Right ventricle myocardium superior (tissue), 1 donor: ENCODE measurements at places on chromosomes 7 and 10.

DNA sequence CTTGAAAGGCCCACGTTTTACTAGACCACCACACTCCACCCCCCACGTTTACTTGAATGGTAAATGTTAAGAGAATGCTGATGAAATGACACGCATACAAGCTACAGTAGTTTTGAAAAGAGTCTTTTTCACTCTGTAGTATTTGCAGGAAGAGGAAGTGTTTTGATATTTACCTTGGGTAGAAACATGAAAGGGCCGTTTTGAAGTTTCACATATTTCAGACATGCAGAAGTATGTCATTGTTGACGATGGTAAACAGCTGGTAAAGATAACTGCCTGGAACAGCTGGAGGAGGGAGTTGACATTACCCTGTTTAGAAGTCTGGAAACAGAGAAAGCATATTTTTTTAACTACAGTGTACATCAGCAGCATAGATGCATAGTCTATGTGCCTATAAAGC is 160.7 kb downstream of the NXPH1 start:
- no peak for DNase-seq

DNA sequence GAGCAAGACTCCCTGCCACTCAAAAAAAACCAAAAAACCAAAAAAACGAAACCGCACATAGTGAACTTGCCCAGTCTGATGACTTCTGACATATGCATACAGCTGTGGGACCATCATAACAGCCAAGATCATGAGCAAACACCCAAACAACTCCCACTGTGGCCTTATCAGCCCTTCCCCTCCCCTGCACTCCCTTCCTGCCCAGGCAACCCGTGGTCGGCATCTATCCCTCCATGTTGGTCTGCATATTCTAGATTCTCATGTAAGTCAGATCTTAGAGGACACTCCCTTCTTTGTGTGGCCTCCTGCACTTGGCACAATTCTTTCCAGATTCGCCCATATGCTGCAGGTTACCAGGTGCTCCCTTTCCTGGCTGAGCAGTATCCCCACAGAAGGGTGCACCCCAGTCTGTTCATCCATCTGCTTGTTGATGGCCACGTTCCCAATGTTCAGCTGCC is 72.8 kb downstream of the GNA12 start:
- DNase-seq = no peak

- DNase-seq = peak; percentile 34
Measured at GRCh38 chr7:108629651-108630400, 60.2 kb downstream of the DNAJB9 start.

DNA sequence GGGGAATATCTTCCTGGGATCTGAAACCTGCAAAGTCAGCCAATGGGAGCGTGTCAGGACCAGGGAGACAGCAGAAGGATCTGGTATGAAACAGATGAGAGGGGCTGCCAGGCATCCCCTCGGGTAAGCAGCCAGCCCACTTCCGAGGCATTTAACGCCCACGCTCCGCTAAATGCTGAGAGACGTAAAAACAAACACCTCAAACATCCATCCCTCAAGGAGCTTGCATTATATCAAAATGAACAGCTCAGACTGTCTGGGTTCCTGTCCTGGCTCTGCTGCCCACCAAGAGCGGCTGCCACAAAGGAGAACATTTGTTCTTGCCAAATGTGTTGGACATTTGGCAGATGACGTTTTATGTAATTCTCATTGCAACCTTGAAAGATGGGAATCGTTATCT is 7.0 kb upstream of the SERPINE1 start:
- DNase-seq = no peak

- no peak for DNase-seq
Measured at GRCh38 chr10:71453186-71453585, 56.5 kb downstream of the CDH23 start.

GRCh38 chr10:103120977-103121735 is 71.9 kb downstream of the NT5C2 start:
- DNase-seq = no peak

GRCh38 chr7:15764851-15765382 is 78.4 kb upstream of the MEOX2 start:
- peak; percentile 46 for DNase-seq

- DNase-seq = no peak
Measured at GRCh38 chr10:6840201-6840691, 260.2 kb upstream of the PRKCQ start.

- DNase-seq = no peak
Measured at GRCh38 chr7:78081888-78082287, 283.3 kb downstream of the PHTF2 start.

- peak; percentile 49 for DNase-seq
Measured at GRCh38 chr10:75632805-75633462, 201.5 kb downstream of the LRMDA start.

DNA sequence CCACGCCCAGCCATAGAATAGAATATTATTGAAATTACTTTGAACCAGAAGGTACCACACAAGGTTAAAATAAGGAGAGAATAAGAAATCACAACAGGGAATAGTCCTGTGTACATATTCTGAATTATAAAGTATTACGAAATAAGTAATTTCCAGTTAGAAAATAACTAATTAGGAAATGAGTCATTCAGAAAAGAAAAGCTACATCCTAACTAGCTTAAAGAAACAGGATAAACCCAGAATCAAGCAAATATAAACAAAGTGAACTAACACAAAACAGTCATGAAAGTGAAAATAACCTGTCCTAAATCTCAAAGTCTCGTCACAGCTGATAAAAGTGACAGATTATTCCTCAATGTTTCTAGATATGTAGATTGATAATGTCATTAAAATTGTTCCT is 74.8 kb upstream of the NEBL start:
- DNase-seq = no peak

DNA sequence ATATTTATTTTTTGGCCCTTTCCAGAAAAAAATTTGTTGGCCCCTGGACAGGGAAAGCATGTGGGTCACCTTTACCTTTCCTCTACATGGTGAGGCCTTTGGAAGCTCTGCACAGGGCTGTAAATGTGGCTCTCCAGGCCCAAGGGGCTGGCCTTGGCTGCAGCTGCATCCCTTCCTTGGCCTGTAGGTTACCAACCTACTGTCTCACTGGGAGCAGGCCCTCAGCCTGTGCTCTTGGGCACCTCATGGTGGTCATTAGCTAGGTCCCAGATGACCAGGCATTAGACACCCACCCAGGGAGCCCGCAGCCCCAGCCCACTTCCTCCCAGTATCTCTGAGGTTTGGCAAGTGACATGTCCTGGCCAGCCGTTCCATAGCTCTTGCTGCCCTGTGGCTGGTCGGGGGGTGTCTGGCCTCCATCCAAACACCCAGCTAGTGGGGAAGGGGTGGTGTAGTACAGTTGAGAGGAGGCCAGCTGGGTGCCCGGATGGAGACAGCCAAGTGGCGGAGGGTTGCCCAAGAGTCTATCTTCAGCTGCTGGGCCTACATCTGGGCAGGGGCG is 7.1 kb upstream of the CPA5 start:
- DNase-seq = no peak

GRCh38 chr10:79347894-79348639 is 798 bp downstream of the PPIF start:
- DNase-seq = peak; percentile 85

GRCh38 chr10:129954492-129955315 is 9.4 kb downstream of the EBF3 start:
- DNase-seq = peak; percentile 25

GRCh38 chr7:22992874-22993840 is 20.8 kb downstream of the HYCC1 start:
- no peak for DNase-seq

DNA sequence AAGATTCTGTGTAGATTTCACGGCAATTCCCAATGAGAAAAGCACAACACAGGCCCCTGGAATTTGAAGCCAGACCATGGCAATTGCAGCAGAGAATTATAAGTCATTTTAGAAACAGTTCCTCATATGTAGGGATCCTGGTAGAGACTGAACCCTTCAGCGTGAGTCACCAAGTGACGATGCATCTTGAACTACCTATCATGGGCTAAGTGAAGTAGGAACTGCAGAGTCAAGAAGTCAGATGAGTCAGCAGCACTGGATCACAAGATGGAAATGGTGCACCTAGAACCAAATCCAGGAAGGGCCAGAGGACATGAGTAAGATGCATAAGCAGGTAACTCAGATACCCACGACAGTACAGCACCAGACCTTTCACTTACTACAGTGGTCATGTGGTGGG is 140.0 kb upstream of the TPK1 start:
- DNase-seq = no peak

- DNase-seq = no peak
Measured at GRCh38 chr10:15542817-15543216, 171.7 kb upstream of the FAM171A1 start.

DNA sequence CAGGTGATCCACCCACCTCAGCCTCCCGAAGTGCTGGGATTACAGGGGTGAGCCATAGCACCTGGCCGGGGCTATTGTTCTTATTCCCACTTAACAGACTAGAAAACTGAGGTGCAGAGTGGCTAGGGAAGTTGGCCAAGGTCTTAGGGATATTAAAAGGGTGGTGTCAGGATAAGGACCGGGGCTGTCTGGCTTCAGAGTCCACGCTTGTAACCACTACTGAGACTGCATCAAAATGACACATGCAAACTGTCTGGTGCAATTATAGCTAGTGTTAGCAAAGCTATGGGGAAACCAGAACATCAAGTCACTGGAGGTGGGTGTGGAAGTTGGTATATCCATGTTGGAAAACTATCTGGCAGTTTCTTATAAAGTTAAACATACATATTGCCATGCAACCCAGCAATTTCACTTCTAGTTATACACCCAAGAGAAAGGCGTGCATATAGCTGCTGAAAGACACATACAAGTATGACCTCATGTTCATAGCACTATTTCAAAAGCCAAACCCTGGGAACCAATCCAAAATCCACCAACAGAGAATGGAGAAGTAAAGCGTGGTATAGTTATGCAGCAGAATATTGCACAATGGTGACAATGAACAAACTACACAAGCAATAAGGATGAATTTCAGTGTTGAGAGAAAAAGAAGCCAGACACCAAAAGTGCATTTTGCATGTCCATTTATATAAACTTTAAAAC is 33.9 kb upstream of the EEPD1 start:
- DNase-seq = no peak

DNA sequence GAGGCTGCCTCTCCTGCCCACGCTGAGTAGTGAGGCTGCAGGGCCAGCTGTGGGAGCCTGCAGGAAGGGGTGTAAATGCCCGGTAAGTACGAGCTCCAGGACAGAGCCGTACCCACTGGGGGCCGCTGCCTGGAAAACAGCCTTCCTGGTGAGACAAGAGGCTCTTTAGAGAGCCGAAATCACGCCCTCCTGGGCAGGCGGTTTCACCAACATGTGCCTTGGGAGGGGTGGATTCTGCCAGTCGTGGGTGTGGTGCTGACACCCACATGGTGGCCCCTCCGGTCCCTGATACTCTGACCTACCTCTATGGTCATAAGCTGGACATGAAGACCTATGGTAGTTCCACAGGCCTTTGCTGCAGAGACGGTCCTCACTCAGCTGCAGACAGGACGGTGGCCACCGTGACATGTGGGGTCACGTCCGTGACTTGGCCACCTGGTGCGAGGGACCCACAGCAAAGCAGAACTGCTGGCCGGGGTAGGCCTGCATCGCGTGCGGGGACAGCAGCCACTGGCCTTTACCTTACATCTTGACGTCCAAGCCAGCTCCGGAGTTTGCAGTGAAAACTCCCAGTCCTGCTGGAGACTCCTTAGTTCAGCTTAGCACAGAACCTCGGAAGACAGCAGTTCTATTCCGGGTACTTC is 46.9 kb downstream of the PITRM1 start:
- no peak for DNase-seq
